Adrenal gland (tissue), 19 donors: ENCODE measurements at places on chromosomes 2 and 18.

DNA sequence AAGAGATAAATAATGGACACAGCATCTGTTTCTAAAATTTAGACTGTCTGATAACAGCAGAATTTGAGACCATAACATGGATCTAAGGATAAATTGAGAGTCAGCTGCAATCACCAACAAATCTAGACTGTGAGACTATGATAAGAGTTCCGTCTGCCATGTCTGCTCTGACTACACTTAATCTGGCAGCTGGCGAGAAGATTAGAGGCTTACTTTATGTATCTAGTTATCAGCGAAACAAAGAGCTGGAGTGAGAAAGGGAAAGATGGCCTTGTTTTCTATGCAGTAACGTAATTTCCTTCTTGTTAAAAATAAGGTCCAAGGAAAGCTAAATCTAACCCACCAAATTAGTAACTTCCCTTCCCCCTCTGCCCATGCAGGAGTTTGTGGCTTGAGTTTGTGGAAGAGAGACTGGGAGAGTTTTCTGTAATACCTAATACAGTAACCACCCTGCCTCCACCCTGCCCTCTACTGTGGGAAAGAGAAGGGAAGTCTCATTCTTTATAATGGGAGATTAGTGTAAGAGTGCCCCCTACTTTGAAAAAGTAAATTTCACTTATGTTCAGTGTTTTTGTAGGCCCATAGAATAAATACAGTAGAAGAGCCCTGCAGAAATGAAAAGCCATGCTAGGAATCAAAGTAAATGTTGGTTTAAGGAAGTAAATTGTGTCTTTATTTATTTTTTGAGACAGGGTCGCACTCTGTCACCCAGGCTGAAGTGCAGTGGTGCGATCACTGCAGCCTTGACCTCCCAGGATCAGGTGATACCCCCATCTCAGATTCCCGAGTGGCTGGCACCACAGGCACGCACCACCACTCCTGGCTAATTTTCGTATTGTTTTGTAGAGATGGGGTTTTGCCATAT, 27.5 kb downstream of the EML4 start:
- peak; percentile 69 for DNase-seq

DNA sequence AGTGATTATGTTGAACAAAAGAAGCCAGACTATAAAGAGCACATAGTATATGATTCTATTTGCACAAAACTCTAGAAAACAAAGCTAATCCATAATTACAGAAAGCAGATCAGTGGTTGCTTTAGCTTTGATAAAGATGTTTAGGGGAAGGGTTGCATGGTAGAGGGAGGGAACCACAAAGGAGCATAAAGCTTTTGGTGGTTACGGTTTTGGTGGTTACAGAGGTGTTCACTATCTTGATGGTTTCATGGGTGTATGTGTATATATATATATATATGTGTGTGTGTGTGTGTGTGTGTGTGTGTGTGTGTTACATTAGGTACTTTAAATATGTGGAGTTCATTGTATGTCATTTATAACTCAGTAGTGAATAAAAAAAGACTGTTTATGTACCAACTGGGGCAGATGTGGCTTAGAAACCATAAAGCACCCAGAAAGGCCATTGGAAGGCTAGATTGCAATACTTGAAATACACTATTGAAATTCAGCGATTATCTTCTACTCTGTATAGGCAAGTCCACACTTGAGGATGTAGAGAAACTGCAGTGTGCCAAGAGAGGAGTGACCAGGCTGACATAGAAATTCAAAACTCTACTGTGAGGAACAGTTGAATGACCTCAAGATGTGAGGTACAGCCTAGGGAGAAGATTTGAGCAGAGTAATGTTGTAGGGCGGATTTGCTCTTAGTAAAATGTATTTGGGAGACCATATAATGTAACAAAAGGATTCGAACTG, 60.6 kb downstream of the CAB39 start:
- no peak for DNase-seq

GRCh38 chr2:169046440-169047151, 15.5 kb upstream of the ABCB11 start:
- DNase-seq = no peak

DNA sequence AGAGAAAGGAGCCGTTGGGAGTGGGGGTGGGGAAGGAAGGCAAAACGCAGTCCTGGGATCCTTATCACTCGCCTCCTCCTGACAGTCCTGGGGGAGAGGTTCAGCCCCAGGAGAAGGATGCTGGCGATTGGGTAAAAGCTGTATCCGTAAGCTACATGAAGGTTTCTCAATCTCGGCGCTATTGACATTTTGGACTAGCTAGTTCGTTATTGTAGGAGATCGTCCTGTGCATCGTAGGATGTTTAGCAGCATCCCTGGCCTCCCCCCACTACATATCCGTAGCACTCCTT, 511 bp upstream of the TP53I3 start:
- no peak for DNase-seq

GRCh38 chr18:38552732-38553321, 987.2 kb upstream of the CELF4 start:
- no peak for DNase-seq

GRCh38 chr18:75141166-75141565, 67.8 kb downstream of the PTGR3 start:
- DNase-seq = no peak

GRCh38 chr2:106201661-106202060, 7.6 kb upstream of the UXS1 start:
- DNase-seq = no peak

- DNase-seq = no peak
Observed at GRCh38 chr2:69111076-69111475, 98.1 kb downstream of the ANTXR1 start.

- DNase-seq = no peak
Observed at GRCh38 chr2:196230061-196230854, 58.9 kb upstream of the STK17B start.

- no peak for DNase-seq
Observed at GRCh38 chr2:227106845-227107759, 56.9 kb downstream of the COL4A4 start.

DNA sequence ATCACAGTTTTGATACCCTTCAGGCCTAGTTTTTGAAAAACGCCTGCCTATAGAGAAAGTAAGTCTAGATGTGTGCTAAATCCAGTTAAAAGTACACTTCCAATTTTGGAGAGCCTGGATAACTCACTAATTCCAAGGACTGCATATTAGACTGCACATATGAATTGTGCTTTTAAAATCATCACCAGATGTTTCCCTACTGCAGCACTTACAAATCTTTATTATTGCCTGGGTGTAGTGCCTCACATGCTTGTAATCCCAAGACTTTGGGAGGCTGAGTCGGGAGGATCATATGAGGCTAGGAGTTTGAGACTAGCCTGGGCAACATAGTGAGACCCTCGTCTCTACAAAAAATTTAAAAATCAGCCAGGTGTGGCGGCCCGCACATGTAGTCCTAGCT, 35.9 kb upstream of the HTR2B start:
- no peak for DNase-seq

- no peak for DNase-seq
Observed at GRCh38 chr18:49855711-49856415, 42.5 kb upstream of the ACAA2 start.

GRCh38 chr2:109158237-109158636, 29.2 kb downstream of the SH3RF3 start:
- DNase-seq = no peak

- no peak for DNase-seq
Observed at GRCh38 chr2:9441556-9441955, 18.1 kb downstream of the CPSF3 start.

DNA sequence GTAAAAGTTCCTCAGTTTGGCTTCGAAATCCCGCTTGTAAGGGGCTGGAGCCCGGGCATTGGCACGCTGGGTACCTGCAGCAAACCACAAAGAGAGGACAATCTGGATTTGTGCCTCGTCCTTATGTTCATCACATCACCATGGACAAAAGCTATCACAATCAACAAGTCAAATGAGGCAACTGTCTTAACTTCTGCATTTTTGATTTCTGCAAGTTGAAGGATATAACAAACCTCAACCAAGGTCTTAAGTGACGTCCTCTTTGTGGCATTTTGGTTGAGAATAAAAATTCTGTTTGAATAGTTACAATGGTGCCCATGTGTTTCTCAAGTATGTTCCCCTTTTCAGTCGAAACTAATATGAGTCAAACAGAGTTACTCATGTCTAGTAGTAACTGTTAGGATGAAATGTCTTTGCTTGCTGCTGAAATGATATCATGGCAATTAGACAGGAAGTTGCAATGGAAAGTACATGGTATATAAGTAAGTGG, 70.8 kb upstream of the STK17B start:
- DNase-seq = no peak

- DNase-seq = no peak
Observed at GRCh38 chr2:156563994-156564753, 128.0 kb downstream of the GPD2 start.

- DNase-seq = no peak
Observed at GRCh38 chr2:43441195-43441594, 154.6 kb downstream of the THADA start.

DNA sequence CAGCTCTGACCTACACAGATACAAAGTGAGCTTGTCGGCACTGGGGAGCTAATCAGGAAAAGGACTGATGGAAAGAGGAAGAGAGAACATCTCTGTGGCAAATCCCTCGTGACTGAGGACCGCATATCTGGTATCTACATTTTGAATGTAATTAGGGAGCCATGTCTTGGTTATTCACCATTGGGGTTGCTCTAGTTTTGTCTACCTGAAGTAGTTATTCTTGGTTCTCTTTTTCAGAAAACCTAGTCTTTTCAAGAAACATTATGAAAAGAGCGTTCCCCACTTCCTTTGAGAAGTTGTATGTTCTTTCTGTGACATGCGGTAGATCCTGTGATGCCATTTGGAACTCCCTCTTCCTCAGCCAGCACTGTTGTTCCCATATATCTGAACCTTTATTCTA, 104.4 kb downstream of the DOCK10 start:
- DNase-seq = no peak

DNA sequence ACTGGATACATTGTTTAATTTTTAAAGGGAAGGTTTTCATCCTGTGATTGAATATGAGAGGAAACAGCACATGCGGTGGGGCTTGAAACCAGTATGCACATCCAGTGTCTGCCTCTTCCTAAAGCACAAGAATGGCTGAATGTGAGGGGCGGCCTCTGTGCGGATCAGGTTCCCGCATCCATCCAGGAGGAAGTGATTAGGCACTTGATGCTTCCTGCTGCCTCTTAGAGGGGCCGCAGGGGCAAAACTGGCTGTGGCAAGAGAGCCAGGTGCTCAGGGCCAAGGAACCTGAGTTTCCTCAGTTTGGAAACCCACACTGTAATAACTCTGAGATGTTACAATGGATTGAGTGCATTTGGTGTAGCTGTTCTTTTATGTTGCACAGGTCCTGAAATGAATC, 48.8 kb downstream of the THNSL2 start:
- DNase-seq = no peak

DNA sequence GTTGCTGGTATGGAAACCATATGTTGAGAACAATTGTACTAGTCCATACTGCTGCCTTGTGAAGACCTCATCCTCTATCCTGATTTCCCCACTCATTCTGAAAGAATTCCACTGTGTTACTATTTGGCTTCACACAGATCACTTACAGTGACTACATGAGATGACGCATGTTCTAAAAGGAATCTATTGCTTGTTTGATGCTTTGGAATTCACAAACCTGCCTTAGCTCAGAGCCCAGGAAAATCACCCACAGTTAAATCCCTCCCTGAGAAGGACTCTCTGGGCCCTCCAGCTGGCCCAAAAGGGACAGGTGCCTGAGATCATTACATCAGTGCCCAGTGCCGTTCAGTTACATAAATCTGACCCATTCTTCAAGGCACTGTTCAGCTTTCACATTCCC, 45.3 kb downstream of the KLHL29 start:
- no peak for DNase-seq
